ENCODE measurements at places on chromosomes 2 and 18. TPM values are rescaled to one million over a fixed set of nuclear protein-coding genes. Genes with fewer than 3 reads are reported as not detected.

DNA sequence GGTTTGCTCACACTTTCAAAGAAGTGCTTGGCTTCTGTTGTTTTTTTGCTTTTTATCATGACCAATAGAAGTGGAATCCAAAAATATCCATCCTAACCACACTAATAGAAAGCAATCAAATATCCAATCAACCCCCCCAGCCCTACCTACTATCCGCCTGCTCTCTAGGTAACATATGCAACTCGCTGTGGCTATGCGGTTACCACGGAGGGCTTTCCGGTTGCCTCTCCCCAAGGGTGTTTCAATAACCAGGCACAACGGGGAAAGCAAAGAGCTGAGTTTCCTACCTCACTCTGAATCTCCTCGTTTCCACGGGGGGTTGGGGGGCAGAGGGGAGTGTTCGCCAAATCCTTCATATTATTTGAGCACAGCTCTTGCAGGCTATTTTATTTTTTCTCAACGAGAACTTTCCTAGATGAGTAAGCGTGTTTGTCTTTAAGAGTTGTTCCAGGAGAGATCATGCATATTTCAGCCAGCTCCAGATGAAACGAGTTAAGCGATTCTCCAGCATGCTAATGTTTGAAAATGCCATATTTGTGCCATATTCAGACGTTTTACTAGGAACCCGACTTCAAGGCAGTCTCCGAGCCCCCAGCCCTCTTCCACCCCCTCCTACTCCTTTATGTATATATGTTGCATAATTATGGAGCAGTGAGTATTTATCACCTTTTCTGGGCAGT is 30.3 kb downstream of the PAX3 start:
- DNase-seq = no peak

GRCh38 chr2:224110811-224111210 is 71.7 kb upstream of the SERPINE2 start:
- no peak for DNase-seq

GRCh38 chr2:203822240-203822639 is 45.3 kb upstream of the CTLA4 start:
- no peak for DNase-seq

DNA sequence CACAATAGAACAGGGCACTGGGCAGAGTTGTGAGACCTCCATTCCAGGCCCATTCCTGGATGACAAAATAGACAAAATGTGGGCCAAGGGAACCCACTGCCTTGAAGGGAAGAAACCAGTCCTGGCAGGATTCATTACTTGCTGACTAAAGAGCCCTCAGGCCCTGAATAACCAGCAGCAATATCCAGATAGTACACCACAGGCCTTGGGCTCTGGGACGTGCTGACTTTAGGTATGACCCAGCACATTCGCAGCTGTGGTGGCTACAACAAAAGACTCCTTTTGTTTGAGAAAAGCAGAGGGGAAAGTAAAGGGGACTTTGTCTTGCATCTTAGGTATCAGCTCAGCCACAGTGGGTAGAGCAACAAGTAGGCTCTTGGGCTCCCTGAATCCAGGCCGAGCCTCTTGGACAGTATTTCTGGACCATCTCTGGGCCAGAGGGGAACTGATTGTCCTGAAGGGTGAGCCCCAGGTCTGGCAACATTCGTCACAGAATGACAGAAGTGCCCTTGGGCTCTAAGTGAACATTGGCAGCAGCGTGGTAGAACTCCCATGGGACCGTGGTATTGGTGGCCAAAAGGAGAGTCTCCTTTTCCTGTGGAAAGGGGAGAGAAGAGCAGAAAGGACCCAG is 89.9 kb upstream of the CD226 start:
- no peak for DNase-seq

- DNase-seq = no peak
Observed at GRCh38 chr2:179262077-179262660, 2.5 kb downstream of the SESTD1 start.

GRCh38 chr2:196163285-196163684 is 8.1 kb downstream of the STK17B start:
- no peak for DNase-seq

- no peak for DNase-seq
Observed at GRCh38 chr2:36626756-36627155, 28.8 kb upstream of the FEZ2 start.

GRCh38 chr2:60481257-60481656 is 72.2 kb downstream of the BCL11A start:
- no peak for DNase-seq

- DNase-seq = no peak
Observed at GRCh38 chr2:172957734-172958133, 117.9 kb upstream of the MAP3K20 start.

DNA sequence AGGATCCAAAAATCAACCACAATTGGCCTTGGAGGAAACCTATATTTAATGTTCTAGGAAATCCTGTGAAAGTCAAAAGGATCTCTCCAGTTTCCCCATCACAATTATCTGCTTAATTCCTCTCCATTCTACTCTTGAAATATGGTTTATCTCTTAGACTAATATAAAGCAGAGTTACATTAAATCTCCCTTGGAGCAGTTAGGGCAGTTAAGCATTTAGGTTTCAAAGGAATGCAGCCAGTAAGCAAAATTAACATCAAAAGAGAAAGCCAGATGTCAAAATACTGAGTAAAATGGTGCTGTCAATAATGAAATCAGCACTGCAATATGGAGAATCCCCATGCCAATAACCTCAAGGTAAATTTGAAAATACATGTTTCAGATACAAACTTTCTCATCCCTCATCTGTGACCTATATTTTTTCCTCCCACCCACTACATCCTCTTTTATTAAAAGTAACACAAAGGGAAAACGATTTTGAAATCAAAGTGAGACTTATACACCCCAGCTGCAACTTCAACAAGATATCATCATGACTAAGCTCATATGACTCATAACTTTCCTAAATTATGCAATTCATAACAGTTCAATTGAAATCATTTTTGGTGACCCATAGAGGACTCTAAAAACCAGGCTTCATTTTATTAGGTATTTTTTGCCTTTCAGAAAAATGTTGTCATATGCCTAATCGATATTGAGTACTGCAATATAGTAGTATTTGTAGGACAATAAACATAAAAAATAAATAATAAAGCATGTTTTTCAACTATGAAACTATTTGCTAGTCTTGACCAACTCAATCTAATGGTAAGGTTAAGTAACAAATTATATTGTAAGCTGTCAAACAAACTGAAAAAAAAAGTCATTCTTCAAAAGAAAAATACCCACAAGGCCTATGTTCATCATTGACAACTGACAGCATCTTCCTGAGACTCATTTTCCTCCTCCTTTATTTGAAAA is 3.1 kb downstream of the ADAM17 start:
- DNase-seq = no peak

- no peak for DNase-seq
Observed at GRCh38 chr2:114729026-114729425, 286.6 kb downstream of the DPP10 start.

- no peak for DNase-seq
Observed at GRCh38 chr18:7586379-7586778, 19.3 kb downstream of the PTPRM start.

GRCh38 chr2:199064201-199064600 is 393.5 kb downstream of the SATB2 start:
- no peak for DNase-seq

DNA sequence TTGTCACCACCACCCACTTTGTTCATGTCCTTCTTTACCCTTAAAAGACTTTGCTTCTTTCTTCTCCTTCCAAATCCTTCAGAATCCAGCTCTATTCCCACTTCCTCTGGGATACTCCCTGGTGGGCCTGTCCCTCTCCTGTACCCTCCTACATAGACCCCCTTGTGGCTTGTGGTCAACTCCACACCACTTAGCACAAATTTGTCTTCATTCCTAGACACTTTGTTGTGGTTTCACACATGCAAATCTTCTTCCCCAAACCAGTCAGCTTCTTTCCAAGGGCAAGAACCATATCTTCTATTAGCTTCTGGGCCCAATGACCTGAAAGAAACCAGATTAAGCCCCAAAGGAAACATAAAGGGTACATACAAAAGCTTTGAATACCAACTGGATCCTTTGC is 342.4 kb downstream of the TNS1 start:
- DNase-seq = no peak

- DNase-seq = no peak
Observed at GRCh38 chr18:52286675-52287074, 53.3 kb upstream of the DCC start.

- DNase-seq = no peak
Observed at GRCh38 chr2:169573974-169574299, 272 bp upstream of the FASTKD1 start.

GRCh38 chr2:112980537-112980936 is 2.7 kb downstream of the IL36G start:
- no peak for DNase-seq

GRCh38 chr2:220962556-220962955 is 609.5 kb downstream of the EPHA4 start:
- DNase-seq = no peak

DNA sequence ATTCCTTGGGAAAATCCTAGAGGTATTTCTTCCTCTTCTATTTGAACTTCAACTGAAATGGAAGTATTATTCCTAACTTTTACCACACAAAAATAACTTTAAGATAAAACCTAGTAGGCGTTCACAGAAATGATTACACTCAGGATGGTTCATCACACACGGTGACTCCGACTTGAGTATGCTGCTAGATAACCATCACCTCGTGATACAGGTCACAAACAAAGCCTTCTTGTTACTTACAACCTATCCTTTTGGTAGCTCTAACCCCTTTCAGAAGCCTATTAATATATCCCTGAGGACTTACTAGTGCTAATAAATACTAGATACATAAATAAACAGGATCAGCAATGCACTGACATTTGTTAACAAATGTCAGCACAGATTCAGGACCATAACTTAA is 101.0 kb upstream of the DNER start:
- DNase-seq = no peak

DNA sequence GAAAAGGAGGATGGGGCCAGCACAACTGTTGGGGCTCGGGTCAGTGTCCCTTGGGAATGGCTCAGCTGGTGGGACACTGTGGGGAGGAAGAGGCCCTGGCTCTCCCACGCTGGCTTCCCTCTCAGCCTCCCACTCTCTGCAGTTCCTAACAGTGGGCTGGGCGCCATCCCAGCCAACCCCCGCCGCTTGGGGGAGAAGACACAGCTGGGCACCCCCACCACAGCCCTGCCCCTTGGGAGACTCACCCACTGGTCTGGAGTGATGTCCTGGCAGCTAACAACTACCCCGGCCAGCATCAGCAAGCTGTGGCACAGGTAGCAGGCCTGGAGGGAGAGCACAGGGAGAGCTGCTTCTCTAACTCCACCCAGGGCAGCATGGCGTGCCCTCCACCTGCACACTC is 8.3 kb upstream of the SEMA4C start:
- no peak for DNase-seq

DNA sequence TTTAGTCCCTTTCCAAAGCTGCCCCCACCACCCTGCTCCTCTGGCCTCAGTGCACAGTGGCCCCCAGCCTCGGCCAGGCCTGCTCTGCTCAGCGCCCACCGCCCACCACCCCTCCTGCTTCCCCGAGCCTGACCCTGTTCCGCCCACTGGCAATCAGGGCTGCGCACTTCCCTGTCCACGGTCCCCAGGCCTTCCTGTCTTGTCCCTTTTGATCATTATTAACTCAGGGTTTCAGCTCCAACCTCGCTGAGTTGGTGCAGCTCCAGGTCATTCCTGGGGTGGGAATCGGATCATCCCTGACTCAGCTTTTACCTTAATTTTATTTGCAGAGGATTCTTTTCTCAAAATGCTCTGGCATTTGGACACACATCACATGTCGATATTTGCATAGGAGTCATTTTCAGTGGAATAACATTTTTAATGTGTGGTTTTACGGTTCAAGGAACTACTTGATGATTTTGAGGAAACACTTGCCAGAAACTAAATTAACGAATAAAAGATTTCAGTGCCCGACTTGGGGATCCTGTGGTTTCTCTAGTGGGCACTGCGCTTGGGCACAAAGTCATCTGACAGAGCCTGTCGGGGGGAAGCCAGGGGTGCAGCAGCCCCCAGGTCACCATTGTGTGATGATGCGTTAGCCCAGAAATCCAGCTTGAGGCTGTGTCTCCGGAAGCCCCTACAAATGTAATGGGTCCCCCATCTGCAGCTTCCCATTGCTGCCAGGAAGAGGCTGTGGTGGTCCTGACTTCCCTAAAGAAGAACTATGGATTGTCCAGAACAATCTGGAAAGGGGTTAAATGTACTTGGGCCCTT is 1.0 kb upstream of the ESPNL start:
- no peak for DNase-seq

DNA sequence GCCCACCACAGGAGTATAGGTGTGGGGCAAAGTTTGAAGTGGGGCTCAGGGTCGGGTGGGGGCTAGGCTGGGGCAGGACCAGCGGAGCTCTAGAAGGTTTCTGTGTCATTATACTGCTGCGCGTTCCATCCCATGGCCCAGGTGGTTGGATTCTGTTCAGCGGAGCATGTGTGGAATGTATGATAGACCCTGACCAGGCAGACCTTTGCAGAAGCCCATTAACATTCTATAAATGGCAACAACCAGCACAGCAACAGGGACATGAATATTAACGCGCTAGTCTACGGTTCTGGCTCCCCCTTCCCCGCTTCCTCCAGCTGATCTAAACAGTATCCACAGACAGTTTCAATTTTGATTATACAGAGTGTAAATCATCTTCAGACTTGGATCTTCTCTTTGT is 4.1 kb upstream of the PRKCE start:
- DNase-seq = no peak

DLX1 gene
- total RNA-seq = not detected

ACTG2 gene
- 394 TPM for total RNA-seq

LPIN2 gene
- 151 TPM for total RNA-seq

TMEFF2 gene
- total RNA-seq = 0.32 TPM

CACNB4 gene
- total RNA-seq = 0.68 TPM

TUBA3E gene
- total RNA-seq = not detected

KIAA2012 gene
- total RNA-seq = not detected

FOXI3 gene
- not detected for total RNA-seq

MROH2A gene
- total RNA-seq = not detected

SMCHD1 gene
- total RNA-seq = 179 TPM

SERPINB10 gene
- not detected for total RNA-seq

LAMA1 gene
- total RNA-seq = 2.9 TPM

UGT1A8 gene
- 15.1 TPM for total RNA-seq

CPLX4 gene
- total RNA-seq = not detected

All from transverse colon (tissue), 4 donors.